ENCODE measurements at places on chromosomes 11 and 22.
A peak's percentile ranks its signal among the peaks of the same experiment; 100 is the strongest.

DNA sequence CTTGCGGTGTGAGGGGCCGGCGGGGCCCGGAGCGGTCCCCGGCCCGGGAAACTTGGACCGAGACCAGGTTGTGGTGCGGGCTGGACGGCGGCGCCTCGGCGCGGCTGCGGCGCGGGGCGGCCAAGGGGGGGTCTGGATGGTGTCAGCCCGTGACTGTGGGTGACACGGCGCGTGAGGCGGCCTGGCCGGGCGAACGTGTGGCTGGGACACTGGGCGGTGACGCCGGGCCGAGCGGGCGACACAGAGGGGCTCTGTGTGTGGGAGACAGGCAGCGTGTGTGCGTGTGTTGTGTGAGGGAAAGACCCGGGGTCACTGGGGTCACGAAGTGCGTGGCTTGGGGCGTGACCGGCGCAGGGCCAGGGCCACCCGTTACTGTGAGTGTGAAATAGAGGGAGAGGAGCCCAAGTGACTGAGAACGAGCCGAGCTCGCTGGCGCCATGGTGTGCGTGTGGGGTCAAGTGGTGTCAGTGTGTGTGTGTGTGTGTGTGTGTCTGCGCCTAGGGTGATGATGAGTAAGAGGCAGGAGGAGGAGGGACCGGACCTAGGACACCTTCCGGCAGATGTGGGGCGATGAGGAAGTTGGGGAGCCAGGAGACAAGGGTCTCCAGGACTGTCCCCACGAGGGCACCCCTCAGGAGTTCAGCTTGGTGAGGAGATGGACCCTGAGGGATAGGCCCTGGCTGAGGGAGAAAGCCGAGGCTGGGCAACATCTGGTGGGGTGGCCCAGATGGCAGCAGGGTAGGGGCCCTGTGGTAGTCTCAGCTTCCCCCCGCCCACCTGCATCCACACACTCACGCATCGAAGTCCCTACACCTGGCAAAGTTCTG lies 817 bp downstream of the RELT start:
- no peak for DNase-seq

DNA sequence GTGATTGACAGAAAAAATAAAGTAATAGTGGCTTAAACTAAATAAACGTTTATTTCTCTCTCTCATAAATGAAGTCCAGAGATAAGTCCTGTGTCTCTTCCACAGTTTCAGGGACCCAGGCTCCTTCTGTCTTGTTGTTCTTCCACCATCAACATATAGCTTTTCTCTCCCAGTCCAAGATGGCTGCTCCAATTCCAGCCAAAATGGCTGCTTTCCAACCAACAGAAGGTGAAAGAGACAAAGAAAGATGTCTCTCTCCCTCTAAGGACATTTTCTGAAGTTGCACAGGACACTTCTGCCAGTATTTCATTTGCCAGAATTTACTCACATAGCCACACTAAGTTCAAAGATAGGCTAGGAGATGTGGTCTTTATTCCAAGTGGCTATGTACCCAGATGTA lies 9.4 kb upstream of the PLEKHB1 start:
- DNase-seq: no peak

- peak; percentile 95 for DNase-seq
Observed at GRCh38 chr22:26903030-26903856, 245.9 kb downstream of the MIAT start.

DNA sequence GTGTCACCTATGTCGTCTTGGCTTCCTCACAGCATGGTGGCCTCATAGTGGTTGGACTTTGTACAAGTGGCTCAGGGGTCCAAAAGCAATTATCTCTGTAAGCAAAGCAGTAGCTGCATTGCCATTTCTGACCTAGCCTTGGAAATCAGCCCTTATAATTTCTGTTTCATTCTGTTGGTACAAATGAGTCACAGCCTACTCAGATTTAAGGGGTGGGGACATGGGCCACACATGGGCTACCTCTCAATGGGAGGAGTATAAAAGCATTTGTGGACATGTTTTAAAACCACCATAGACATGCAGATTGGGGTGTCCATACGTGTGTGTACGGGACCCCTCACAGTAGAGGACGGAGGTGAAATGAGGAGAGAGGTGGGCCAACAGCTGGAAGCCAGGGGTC lies 41.6 kb downstream of the CHRDL2 start:
- no peak for DNase-seq

GRCh38 chr11:2256951-2257700 lies 13.3 kb downstream of the ASCL2 start:
- peak; percentile 34 for DNase-seq

DNA sequence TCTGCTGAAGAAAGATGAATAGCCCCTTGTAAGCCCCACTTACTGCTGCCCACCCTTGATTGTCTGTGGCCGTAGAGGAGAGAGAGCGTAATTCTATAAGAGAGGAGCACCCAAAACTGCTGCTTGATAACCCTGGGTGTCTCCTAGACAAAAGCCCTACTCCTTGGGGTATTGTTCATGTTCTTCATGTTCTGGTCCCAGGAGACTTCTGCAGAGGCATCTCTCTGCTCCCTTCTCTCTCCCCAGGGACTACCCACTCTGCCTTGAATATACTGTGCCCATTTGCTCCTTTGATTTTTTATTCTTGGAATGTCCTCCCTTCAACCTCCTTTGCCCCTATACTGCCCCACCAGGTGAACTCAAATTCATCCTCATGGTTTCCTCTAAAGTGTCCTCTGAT lies 417.8 kb upstream of the CADM1 start:
- DNase-seq: no peak

- DNase-seq: no peak
Observed at GRCh38 chr11:18958221-18958910, 19.2 kb upstream of the MRGPRX1 start.

- no peak for DNase-seq
Observed at GRCh38 chr11:44950031-44950624, 555 bp downstream of the TP53I11 start.

- peak; percentile 60 for DNase-seq
Observed at GRCh38 chr22:29470159-29470855, 9.7 kb upstream of the NEFH start.

- no peak for DNase-seq
Observed at GRCh38 chr22:47044722-47045535, 282.5 kb downstream of the TBC1D22A start.

DNA sequence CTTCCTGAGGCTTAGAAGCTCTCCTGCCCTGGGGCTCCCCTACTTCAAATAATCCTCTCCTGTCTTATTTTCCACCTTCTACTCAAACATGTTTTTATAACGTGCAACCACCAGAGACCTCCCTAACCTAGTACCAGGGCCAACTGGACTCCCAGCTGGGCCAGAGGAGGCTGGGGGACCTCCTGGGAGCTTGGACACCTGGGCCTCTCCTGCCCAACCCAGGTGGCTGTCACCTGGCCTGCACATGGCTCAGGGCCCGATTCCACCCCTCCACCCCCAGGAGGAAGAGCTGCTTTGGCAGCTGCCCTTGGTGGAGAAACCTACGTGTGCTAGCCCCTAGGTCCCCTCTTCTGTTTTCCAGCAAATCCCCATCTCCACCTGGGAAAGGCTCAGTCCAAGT lies 105.2 kb downstream of the ABTB2 start:
- no peak for DNase-seq

DNA sequence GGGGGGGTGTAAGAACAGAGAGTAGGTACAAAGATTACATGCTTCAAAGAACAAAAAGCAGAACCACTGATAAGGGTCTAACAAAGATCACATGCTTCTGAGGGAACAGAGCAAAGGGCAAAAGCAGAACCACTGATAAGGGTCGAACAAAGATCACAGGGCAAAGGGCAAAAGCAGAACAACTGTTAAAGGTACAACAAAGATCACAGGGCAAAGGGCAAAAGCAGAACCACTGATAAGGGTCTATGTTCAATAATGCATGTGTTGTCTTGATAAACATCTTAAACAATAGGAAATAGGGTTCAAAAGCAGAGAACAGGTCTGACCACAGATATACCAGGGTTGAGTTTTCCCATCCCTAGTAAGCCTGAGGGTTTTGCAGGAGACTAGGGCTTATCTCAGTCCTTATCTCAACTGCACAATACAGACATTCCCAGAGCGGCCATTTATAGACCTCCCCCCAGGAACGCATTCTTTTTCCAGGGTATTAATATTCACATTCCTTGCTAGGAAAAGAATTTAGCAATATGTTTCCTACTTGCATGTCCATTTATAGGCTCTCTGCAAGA lies 81.9 kb upstream of the PGR start:
- DNase-seq: no peak

GRCh38 chr22:50581950-50582492 lies 628 bp downstream of the CHKB start:
- no peak for DNase-seq

All from NCI-H1048 (cell line).